ENCODE measurements at places on chromosomes 7 and 10. TPM values are rescaled to one million over a fixed set of nuclear protein-coding genes. Genes with fewer than 3 reads are reported as not detected.

IDI2 gene
- total RNA-seq, result not detected

GDF2 gene
- not detected for total RNA-seq

TRA2A gene
- total RNA-seq, result 275 TPM

HHEX gene
- total RNA-seq, result 1.0 TPM

FRMD4A gene
- 3.1 TPM for total RNA-seq

SPAM1 gene
- not detected for total RNA-seq

ADAM12 gene
- total RNA-seq, result 1.5 TPM

Data from CD4-positive, alpha-beta T cell (primary cell).